Colonic mucosa (tissue), 4 donors: ENCODE measurements at places on chromosomes 5 and 9. TPM values are rescaled to one million over a fixed set of nuclear protein-coding genes. Genes with fewer than 3 reads are reported as not detected.

IFNA2 gene
- total RNA-seq, result not detected

OR2V1 gene
- total RNA-seq, result not detected

KIF3A gene
- 4.0 TPM for total RNA-seq

SOX30 gene
- 0.42 TPM for total RNA-seq

MLANA gene
- total RNA-seq, result not detected

PTGES2 gene
- total RNA-seq, result 93.7 TPM

BTNL8 gene
- total RNA-seq, result 88.1 TPM

PCSK1 gene
- total RNA-seq, result 3.6 TPM

RANBP3L gene
- total RNA-seq, result 0.19 TPM

SH2D3C gene
- total RNA-seq, result 3.5 TPM

KCNIP1 gene
- total RNA-seq, result 0.25 TPM

RABGAP1 gene
- total RNA-seq, result 40.9 TPM

STING1 gene
- total RNA-seq, result 49.2 TPM

AP3B1 gene
- 53.3 TPM for total RNA-seq

WDR38 gene
- total RNA-seq, result not detected

GABRA6 gene
- not detected for total RNA-seq

SERF1A gene
- 8.9 TPM for total RNA-seq

KIAA0825 gene
- 1.5 TPM for total RNA-seq

NFIB gene
- total RNA-seq, result 53.0 TPM

FOXD4 gene
- not detected for total RNA-seq

TRIM36 gene
- 26.3 TPM for total RNA-seq

NUTM2G gene
- total RNA-seq, result not detected

PCDHGA8 gene
- total RNA-seq, result 0.17 TPM

GNA14 gene
- 7.9 TPM for total RNA-seq

BAAT gene
- not detected for total RNA-seq

NTRK2 gene
- total RNA-seq, result 0.52 TPM

ENHO gene
- total RNA-seq, result 1.3 TPM
